ENCODE measurements at places on chromosomes 12 and 14.

DNA sequence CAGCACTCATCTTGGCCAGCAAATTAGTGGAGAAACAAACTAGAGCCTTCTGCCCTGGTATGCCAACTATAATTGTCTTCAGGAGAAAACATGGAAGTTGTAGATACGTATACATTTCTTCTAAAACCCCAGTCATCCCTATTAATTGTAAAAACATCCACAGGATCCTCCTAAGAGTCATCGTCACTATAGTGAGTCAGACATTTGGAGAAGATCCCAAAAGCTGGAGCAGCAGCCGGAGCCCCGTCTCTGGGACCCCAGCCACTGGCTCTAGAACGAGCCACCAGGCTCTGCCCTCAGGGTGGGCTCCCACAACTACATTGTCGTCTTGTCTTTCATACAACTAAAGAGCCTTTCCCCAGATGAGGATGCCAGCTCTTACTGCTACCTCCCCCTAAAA lies 15.5 kb downstream of the PRKAB1 start:
- DNase-seq = no peak

DNA sequence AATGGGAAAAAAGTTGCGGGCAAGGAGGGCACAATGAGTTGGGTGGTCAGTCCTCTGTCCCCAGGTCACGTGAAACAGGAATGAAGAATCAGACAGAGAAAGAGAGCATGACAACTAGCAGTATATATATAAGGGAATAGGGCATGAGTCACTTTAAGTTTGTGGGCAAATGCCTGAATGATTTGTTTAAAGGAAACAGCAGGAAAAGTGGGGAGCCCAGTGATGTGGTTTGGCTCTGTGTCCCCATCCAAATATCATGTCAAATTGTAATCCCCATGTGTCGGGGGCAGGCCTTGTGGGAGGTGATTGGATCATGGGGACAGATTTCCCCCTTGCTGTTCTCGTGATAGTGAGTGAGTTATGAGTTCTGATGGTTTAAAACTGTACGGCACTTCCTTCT lies 195.3 kb upstream of the IGF1 start:
- DNase-seq = no peak

DNA sequence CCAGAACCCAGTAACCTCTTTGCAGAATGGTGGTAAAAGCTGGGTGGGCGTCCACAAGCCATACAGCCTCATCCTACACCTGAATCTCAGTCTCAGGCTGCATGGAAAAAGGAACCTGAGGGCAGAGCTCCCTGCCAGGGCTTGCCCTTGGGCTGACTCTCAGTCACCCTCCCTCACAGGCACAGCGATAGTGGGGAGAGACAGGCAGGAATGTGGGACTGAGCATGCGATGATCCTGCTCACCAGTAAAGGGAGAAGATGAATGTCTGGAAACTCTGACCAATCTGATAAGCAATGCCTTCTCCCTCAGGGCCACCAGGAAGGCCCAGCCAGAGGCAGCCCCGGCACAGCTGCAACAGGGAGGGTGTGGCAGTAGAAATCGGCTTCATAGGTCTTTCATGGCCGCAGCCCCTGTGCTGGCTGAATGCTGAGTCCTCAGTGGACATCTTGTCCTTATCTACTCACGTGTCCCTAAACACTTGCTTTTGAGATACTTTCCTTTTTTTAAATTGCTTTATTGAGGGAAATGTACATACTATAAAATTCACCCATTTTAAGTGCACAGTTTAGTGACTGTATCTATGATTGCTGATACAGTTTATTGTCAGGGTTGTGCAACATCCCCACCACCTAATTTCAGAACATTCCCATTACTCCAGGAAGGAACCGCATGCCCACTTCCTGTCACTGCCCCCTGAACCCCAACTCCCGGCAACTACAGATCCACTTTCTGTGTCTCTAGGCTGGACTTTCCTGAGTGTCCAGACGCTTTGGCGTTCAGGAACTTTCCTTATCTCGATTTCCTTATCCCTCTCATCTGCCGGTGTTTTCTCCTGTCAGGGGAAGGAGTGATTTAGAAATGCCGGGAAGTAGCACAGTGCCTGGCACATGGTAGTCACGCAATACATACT lies 258.1 kb downstream of the PCNX1 start:
- DNase-seq = no peak

DNA sequence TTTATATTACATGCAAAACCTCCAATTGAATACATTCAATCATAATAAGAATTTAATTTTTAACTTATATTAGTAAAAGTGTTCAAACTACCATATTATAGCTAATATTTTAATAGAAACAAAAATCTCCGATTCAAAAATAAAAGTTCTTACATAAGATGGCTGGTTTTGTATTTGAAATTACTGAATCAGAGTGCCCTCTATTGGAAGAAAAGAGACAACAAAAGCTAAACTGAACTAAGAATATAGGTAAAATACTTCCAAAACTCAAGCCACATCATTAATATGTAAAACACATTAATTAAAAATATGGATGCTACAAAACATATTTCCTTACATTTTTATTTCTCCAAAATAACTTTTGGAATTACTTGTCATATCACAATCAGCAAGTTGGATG lies 120.3 kb downstream of the GARIN6 start:
- no peak for DNase-seq

GRCh38 chr12:110901401-110901800 lies 19.0 kb downstream of the MYL2 start:
- DNase-seq = no peak

DNA sequence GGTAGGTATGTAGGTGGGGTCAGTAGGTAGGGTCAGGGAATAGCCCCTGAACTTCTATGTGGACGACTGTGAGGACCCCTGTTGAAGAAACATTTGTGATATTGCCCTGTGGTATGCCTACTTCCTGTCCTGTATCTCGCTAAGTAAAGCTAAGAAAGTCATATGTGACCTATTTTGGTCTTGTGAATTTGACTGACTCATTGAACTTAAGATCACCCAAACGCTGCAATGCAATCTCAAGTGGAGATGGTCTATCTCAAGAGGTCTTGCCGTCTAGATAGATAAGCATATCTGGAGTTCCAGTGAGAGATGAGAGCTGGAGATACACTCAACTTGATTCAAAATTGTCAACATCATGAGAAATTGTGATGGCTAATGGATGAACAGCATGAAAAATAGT lies 73.8 kb downstream of the TRAFD1 start:
- no peak for DNase-seq

- no peak for DNase-seq
Measured at GRCh38 chr12:113184900-113185179, 438 bp downstream of the DDX54 start.

GRCh38 chr12:68189821-68190242 lies 30.3 kb upstream of the IFNG start:
- no peak for DNase-seq

GRCh38 chr12:43329375-43329774 lies 222.6 kb downstream of the ADAMTS20 start:
- no peak for DNase-seq

GRCh38 chr12:68792952-68793351 lies 15.0 kb upstream of the MDM2 start:
- no peak for DNase-seq

GRCh38 chr14:90905531-90905930 lies 89.3 kb upstream of the TTC7B start:
- DNase-seq = no peak

DNA sequence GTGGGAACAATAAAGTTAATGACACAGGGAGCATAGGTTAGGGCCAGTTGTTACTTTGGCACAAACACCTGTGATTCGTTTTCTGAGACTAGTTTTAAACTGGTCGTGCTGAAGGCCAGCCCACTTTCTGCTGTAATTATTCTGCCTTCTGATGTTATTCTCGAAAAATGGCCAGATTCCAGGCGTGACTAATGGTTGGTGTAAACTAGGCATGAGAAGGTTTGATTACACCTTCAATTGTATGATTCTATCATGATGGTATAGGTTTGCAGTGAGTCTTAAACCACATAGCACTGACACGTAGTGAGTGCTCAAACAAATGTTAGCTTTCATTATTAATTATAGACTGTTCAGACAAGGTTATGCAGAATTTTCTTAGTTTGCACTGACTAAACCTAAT lies 39.0 kb downstream of the CKB start:
- no peak for DNase-seq

DNA sequence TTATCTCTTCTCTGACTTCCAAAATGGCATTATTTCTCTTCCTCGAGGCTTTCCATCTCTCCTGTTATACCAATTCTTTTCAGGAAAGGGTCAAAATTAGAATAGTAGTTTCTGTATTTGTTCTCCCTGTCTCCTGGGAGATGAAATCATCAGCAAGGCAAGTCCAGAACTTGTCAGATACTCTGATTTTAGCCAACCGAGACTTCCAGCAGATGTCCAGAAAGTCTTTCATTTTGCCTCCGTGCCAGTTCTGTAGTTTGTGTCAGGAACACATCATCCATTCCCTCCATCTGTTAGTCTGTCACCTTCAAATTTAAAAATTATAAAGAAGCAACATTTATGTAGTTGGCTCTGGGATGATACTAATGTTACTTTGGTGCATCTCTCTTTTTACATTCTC lies 275.7 kb downstream of the CCDC59 start:
- DNase-seq = no peak

GRCh38 chr14:62347562-62348011 lies 585.4 kb downstream of the SNAPC1 start:
- DNase-seq = no peak

GRCh38 chr12:69484428-69484827 lies 14.2 kb downstream of the FRS2 start:
- DNase-seq = no peak

GRCh38 chr12:107581619-107582015 lies 104.0 kb upstream of the PWP1 start:
- no peak for DNase-seq

DNA sequence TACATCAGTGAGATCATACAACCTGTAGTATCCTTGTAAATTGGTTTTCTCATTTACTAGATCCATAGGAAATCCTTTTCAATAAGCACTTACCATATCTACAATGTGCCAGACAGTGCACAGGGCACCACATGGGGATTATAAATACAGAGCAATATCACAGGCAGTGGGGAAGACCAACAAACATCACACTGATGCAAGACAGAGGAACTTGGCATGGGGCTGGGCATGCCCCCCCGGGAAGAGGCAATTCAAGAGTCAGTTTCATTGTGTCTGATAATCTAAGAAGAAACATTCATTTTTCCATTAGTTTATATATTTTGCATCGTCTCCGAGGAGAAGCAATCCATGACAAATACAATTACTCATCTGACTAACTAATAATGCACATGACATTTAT lies 16.2 kb downstream of the NT5DC3 start:
- DNase-seq = no peak

DNA sequence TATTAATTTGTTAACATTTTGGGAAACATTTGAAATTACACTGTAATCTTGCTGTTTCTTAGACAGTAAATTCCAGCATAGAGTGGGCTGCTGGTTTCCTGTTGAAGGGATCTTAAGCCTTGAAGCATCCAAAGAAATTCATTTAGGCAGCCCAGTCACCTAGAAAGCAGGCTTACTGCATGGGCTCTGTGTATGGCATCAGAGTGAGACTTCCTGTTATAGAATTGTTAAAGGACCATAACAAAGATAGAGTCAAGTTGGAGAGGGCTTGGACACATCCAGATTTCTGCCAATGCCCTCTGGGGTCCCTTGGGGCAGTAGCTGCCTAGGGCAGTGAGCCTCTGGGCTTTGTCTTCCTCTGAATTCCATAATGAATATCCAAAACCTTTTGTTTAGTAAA lies 149.2 kb downstream of the DYRK2 start:
- no peak for DNase-seq
